ENCODE measurements at places on chromosomes 12 and 14. TPM values are rescaled to one million over a fixed set of nuclear protein-coding genes. Genes with fewer than 3 reads are reported as not detected.
A peak's percentile ranks its signal among the peaks of the same experiment; 100 is the strongest.

DNA sequence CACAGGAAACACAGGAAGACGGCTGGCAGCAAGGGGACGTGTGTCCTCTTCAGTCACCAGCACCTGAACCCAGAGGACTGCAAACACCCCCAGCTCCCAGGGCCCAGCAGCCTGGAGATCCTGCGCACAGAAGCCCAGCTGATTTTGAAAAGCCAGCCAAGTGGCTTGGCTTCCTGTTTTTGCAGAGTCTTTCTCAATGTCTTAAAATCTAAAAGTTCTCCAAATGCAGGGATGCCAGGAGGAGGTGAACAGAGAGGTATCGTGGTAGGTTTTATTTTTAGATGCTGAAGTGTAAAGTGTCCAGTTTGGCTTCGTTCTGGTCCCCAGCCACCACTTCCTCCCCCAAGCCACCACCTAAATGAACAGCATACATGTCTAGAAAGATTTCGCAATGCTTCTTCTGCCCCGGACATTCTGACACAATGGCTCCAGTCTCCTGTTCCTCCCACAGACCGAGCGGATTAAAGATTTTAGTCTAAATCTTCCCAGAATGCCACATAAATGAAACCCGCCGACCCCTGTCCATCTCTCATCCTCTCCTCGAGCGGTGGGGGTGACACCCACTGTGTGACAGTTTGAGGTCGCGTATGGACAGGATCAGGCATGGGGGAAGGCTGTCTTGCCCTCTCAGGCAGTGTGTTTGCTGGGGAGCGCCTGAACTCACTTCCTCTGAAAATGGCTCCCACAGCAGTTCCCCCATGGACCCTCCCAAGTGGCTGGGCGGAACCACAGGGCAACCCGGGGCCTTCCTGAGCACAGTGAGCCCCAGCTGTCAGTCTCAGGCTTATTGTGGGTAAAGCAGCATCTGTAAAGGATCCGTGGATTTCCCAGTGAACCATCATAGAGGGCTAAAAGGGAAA lies 41.6 kb downstream of the ITPK1 start:
- H3K27ac ChIP-seq = peak overlapping the region; percentile 67
- peak; percentile 52 for DNase-seq
- H3K4me3 ChIP-seq = no peak overlapping the region
- H3K4me1 ChIP-seq = peaks cover 11% of the 10 kb centered on the region
- H3K36me3 ChIP-seq = no peaks in the 10 kb centered on the region

- no peaks in the 10 kb centered on the region for H3K36me3 ChIP-seq
- H3K27ac ChIP-seq = peak overlapping the region; percentile 92
- H3K4me3 ChIP-seq = peak overlapping the region; percentile 94
Measured at GRCh38 chr12:4270016-4270830, 3.3 kb upstream of the CCND2 start.

DNA sequence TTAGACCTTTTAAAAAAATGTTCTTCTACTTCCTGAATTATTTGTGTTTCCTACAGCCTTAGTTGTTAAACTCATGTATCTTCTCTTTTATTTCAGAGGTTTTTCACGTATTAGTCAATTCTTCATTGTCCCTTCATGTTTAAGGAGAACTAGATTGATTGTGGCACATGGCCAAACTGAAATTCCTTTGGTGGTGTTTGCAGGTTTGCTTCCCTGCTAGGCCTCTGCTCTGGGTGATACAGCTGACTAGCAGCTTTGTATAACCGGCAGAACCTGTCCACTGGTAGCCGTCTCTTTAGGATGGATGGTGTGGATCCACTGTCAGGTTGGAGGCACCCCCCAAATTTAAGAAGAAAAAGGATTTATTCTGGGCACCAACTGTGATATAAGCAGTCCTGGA lies 262.1 kb downstream of the FBXL14 start:
- no peak overlapping the region for H3K27ac ChIP-seq
- no peaks in the 10 kb centered on the region for H3K4me1 ChIP-seq
- H3K4me3 ChIP-seq = no peak overlapping the region
- no peaks in the 10 kb centered on the region for H3K27me3 ChIP-seq

GRCh38 chr14:94646066-94646465 lies 33.9 kb downstream of the SERPINA3 start:
- H3K4me1 ChIP-seq = no peaks in the 10 kb centered on the region
- no peaks in the 10 kb centered on the region for H3K27me3 ChIP-seq
- H3K4me3 ChIP-seq = no peak overlapping the region
- no peak overlapping the region for H3K27ac ChIP-seq
- no peaks in the 10 kb centered on the region for H3K36me3 ChIP-seq
- no peak for DNase-seq

- no peak overlapping the region for H3K27ac ChIP-seq
- H3K36me3 ChIP-seq = no peaks in the 10 kb centered on the region
- H3K27me3 ChIP-seq = peaks cover 4% of the 10 kb centered on the region
- H3K4me3 ChIP-seq = peak overlapping the region; percentile 24
- no peaks in the 10 kb centered on the region for H3K4me1 ChIP-seq
- peak; percentile 44 for DNase-seq
Measured at GRCh38 chr12:51721282-51721940, 127.1 kb downstream of the FIGNL2 start.

Gene RNF212B
- polyA plus RNA-seq = not detected

Gene SSPN
- 18.2 TPM for polyA plus RNA-seq

DNA sequence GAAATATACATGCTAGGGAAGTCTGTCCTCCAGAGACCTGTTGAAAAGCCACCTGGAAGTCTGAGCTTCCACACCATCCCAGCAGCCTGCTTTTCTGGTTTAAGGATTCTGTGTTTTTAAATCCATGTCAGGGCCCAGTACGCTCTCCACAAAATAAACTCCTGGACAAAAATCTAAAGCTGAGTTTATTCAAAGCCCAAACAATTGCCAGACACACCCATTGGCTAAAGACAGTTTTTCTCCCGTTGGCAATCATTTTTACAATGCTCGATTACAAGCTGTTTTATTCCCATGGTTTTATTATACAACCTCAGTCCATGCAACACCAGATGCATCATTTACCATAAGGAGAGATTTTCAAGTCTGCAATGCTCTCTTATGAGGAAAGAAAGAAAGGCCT lies 94.5 kb downstream of the MYRFL start:
- H3K27me3 ChIP-seq = no peaks in the 10 kb centered on the region
- H3K36me3 ChIP-seq = no peaks in the 10 kb centered on the region
- no peak overlapping the region for H3K4me3 ChIP-seq
- no peak for DNase-seq
- H3K27ac ChIP-seq = no peak overlapping the region

GRCh38 chr14:72559669-72560255 lies 334.1 kb downstream of the DPF3 start:
- no peaks in the 10 kb centered on the region for H3K4me1 ChIP-seq

Gene KERA
- not detected for polyA plus RNA-seq

All from heart left ventricle (tissue), 16 donors.